ENCODE measurements at places on chromosomes 11 and 22.

GRCh38 chr22:24325105-24325757, 54.6 kb downstream of the SPECC1L start:
- DNase-seq = peak; percentile 57

DNA sequence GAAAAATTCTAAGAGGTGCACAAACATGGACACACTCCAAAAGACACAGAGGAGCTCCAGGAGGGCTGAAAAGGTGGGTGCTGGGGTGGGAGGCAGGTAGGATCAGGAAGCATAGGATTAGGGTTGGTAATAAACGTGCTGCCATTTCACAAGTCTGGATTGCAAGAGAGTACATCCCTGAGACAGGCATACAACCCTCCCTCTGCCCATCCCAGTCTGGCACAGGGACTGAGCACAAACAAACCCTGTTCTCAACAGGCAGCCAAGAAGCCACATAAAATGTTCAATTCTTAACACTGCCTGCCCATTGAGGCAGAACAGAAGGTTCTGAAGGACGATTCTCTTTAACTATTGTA, 18.5 kb downstream of the SLC35F2 start:
- DNase-seq = no peak

GRCh38 chr22:25673713-25674112, 68.3 kb upstream of the MYO18B start:
- no peak for DNase-seq

DNA sequence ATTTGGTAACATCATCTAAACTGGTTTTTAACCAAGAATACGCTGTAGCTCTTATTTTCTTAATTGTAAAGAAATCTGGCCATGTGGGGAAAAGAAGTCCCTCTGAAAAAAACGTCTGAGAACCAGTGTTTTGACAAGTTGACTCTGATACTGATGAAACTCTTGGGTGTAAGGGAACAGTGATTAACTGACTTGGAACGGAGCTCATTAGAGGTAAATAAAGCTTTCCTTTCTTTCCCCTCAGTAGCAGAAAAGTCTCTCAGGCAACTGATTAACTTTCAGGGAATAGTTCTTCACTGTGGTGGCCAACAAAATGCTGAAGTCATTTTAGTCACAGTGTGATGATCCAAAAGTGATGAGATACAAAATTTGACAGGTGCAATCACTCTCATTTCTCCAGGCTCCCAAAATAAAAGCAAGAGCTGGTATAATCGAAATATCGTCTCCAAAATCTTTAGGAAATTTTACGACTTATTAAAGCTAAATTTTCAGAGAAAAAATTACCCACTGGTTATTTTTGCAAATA, 52.3 kb downstream of the SLC36A4 start:
- no peak for DNase-seq

DNA sequence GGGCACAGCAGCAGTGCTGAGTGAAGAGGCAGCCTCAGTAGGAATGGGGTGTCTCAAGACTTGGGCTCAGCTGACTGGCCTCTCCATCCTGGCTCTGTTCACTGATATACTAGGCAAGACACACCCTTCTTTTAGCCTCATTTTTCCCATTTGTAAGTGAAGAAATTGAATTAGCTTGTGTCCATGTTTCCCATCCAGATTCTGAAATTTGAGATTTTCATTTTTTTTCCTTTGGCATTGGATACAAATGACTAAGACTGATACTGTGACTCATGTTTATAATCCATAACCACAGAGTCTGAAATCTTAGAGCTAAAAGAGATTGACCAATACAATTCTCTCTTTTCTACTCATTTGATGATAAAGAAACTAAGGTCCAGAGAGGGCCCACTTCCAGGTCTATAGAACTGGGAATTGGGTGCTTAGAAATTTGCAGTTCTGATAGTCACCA, 110.9 kb downstream of the KCNC1 start:
- no peak for DNase-seq

GRCh38 chr11:44527476-44527875, 38.0 kb upstream of the CD82 start:
- no peak for DNase-seq

- peak; percentile 17 for DNase-seq
Measured at GRCh38 chr11:25734591-25735211, 597.2 kb upstream of the ANO3 start.

GRCh38 chr22:27581236-27581635, 220.3 kb downstream of the MN1 start:
- DNase-seq = no peak

GRCh38 chr11:11592146-11592684, 29.6 kb downstream of the GALNT18 start:
- DNase-seq = no peak
